IgD-negative memory B cell (primary cell): ENCODE measurements at places on chromosomes 7 and 10. TPM values are rescaled to one million over a fixed set of nuclear protein-coding genes. Genes with fewer than 3 reads are reported as not detected.

Gene OR2A12
- not detected for polyA plus RNA-seq

Gene ANXA8
- polyA plus RNA-seq = not detected

Gene TMEM140
- 34.7 TPM for polyA plus RNA-seq

Gene MYOZ1
- not detected for polyA plus RNA-seq

Gene GTF2IRD1
- not detected for polyA plus RNA-seq

Gene FERD3L
- polyA plus RNA-seq = not detected

Gene SPDYE2B
- polyA plus RNA-seq = not detected
